ENCODE measurements at places on chromosomes 6 and 20.

DNA sequence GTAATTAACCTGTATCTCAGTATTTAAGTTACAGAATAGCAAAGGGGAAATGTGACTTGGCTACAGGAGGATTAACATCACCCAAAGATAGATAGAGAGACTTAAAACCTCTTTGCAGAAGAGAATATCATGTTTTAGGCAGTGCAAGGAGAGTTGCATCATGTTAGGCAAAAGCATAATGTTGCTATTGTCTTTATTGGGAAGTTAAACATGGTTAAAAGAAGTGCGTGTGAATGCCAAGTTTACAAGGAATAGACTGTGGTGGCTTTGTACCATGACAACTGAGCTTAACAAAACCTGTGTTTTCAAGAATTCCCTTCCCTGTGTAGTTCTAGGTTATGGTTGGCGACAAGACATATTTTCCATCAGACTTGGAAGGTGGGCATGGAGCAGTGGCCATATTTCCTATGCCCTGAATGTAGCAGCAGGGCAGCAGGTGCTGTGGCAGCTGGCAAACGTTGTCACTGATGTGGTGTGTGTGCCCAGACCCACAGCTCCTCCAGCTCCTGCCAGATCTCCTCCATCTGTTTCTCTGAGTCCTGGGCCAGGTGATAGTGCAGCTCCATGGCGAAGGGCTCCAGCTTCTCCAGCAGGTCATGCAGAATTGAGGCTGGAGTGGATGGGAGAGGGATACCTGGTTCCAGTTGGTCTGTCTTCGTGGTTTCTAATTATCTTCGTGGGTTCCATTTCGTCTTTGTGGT lies 163.3 kb downstream of the QRSL1 start:
- DNase-seq: no peak

DNA sequence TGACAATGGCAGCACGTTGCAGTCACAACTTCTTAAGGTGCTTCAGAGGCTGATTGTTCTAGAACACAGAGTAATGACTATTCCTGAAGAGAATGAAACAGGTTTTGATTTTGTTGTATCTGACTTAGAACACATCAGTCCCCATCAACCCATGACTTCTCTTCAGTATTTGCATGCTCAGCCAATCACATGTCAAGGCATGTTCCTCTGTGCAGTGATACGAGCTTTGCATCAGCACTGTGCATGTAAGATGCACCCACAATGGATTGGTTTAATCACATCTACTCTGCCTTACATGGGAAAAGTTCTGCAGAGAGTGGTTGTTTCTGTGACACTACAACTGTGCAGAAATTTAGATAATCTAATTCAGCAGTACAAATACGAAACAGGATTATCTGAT lies 54.3 kb downstream of the PGM3 start:
- no peak for DNase-seq

DNA sequence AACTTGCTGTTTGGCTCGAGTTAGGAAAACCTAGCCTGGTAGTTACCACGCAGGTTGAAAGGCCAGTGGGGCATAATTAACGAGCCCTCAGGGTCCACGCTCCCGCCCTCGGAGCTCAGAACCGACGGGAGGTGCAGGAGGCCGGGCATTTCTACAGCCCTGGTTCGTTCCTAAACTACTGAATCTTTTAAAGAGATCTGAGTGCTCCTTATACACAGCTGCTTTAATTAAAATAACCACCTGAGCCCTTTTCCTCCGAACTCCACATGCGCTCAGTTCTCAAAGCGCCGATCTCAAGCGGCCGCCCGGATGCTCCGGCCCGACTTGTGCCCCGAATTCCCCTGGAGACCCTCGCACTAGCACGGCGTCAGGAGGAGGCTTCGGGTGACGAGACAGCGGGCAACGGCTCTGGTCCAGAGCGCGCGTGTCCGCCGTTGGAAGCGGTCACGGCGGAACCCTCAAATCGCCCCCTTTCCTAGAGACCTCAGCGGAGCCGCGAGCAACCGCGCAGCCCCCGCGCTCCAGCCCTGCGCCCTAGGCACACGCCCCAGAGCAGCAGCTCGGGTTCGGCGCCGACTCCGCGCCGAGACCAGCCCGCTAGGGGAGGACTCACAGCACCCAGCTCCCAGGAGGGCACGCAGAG lies 397 bp downstream of the WDR27 start:
- no peak for DNase-seq

GRCh38 chr6:85594197-85594930 lies 706 bp upstream of the SNX14 start:
- no peak for DNase-seq

GRCh38 chr6:89387516-89388201 lies 24.4 kb downstream of the RRAGD start:
- DNase-seq: no peak

DNA sequence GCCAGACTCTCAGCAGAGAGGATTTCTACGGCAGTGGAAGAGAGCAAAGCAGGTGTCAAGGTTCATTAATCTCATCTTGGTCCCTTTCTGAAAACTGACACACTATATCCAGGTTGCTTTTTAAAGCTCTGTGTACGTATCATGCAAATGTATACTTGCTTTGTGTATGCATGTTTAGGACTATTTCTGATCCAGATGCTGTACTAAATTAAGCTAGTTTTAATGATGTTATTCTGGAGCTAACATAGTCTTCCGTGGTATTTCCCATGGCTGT lies 59.2 kb upstream of the SNX9 start:
- DNase-seq: no peak

- no peak for DNase-seq
Measured at GRCh38 chr6:51934098-51934497, 153.3 kb downstream of the PKHD1 start.

DNA sequence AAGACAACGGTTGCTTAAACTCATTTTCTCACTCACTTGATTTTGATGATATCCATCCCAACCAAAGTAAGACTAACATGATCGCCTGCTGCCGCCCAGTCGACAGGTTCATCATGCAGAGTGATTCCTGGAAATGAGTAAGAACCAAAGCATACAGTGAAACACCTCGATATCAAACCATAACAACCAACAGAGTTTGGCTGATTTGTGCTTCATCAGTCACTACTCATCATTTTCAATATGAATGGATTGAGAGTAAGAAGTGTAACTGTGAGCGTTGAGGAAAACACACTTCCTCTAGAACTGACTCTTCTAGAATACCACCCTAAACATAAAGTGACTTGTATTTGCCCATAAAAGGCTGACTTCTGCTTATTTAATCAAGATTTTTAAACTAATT lies 29.2 kb upstream of the ALDH8A1 start:
- DNase-seq: no peak

DNA sequence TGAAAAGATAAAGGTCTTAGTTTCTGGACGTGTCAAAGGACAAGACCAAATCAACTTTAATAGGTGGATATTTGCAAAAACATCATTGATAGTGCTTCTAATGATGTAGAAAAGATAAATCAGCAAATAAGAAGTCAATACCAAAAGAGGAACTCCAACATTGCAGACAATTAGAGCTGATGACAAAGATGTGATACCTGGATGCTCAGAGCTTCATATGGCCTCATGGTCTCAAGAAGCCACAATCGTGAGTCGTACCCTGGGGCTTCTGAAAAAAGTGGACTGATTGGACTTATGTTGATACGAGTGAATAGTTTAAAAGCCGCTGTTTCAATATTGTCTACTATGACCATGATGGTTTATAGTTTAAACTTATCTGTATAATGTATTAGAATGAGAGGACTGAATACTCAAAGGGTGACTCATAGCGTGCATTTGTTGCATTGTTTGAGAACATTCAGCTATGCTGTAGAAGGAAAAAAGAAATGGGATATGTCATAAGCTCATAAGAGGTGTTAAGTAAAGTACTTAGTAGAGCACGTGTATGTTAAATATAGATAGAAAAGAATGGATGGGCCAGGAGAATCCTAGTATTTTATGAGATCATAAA lies 54.6 kb upstream of the RIPOR2 start:
- no peak for DNase-seq

DNA sequence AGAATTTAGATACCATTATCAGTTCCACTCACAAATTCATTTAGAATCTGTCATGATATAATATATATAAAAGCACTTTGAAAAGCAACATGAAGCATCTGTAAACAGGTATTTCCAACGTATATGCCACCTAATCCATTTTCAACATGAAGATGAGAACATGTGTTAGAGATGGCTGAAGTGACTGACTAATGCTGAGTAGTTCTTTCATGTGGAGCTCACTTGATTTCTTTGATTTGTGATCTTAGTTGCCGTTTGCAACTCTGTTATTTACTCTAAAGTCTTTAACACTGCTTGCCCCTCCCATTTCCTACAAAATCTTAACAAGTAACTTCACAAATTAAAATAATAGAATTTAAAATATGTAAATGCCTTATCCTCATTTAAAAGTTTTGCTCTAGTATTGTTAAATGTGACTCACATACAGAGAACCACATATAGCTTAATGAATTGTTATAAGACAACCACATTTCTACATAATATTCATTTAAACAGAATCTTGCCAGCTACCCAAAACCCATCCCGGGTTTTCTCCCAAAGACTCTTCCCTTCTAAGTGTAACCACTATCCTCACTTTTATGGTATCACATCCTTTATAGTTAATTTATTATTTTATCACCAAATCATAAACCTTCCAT lies 78.3 kb downstream of the ME1 start:
- DNase-seq: no peak

DNA sequence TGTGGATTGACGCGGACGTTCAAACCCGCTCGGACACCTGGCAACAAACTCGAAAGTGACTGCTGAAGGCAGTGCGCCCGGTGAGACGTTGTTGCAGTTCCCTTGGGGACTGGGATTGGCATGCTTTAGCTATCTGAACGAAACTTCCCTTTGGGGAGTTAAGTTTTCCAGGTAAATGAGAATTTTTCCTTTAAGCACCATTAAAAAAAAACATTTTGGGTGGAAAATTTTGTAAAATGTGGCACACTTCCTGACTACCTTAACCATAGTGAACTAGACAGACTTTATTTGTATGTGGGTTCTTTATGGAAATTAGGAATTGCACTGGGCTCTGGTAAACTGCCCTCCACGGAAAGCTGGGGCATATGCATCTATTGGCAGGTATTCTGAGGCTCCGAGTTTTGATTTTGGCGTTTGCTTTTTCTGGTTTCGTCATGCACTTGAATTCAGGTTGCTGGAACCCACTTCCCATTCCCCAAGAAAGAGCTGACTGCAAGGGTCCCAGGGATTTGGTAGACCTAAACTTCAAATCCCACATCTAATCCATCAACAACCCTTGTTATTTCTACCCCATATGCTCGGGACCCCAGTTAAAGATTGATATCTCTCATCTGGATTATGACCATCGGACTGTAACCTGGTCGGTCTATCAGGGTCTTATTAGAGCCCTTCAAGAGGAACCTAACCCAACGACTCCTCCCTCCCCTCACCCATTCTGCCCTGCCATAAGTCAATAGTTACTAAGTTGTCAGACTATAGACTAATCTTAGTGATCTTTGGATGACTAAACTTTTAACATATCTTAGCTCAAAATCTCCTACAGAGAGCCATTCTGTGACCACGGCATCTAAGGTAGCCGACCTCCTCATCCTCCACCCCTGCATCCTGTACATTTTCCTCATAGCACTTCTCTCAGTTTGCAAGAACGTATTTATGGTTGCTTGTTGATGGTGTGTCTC lies 800 bp upstream of the DYNLT1 start:
- no peak for DNase-seq

DNA sequence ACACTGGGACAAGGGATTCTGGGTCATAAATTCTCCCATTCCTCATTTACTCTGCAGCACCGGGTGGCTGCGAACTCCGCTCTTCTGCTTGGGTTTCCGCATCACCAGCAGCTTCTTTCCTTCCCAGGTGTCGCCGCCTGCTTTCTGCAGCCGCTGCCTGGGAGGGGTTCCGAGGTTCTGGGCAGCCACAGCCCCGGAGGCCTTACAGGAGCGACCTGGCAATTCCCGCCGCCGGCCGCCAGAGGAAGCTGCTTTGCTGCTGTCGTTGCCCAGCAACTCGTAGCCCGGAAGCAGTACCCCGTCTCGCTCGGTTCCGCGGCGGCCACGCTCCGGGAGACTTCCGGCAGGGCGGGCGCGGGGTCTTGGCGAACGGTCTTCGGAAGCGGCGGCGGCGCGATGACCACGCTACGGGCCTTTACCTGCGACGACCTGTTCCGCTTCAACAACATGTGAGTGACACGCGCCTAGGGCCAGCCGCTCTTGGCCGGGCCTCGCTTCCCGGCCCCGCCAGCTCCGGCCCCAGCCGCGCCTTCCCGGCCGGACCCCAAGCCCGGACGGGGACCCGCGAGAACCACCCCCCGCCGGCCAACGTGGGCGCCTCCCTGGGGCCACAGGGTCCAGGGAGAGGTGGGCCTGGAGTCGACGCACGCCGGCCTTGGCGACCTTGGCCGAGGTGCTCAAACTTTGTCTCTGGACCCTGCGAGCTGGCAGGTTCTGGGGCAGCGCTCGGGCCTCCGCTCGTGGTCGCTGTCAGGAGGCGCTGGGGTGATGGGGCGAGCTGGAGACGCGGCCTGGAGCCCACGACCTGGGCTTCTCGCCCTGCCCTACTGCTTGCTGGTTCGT lies at the start of gene NAA20:
Gene NAA20 (plus strand): TSS at position 362 of the 843 bp plus-strand sequence. CDS start 35 bp downstream, at position 397.
- peak; percentile 96 for DNase-seq

Measured in NCI-H510A (cell line).